ENCODE measurements at places on chromosomes 13 and 19.

DNA sequence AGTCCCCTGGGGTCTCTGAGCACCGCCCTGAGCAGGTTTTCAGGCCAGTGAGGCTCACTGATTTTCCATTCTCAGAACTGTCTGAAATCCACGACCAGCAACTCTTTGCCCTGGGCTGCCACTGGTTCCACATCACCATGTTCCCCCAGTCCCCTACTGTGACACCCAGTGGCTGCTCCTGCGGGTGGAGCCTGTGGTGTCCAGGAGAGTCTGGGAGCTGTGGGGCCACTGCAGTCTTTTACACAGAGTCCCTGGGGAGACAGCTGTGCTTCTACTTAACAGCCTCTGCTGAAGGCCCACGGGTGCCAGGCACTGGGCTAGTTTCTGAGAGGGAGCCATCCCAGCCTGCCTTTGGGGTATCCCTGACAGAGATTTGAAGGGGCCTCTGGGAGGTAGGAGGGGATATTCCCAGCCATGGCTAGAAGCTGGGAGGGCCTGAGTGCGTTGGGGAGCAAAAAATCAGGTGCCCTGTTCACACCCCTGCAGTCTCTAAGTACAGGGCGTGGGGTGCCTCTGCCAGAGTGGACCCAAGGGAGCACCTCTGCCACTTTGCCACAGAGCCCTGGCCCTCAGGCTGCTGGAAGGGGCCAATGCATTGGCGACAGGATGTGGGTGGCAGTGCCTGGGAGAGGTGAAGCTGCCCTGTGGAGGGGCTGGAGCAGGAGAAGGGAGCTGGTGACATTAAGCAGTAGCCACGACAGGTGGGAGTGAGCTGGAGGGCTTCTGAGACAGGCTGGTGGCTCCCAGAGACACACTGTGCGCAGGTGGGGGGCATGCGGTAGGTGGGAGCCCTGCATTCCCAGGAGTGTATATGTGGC, 200.2 kb upstream of the ZNF536 start:
- DNase-seq: no peak

DNA sequence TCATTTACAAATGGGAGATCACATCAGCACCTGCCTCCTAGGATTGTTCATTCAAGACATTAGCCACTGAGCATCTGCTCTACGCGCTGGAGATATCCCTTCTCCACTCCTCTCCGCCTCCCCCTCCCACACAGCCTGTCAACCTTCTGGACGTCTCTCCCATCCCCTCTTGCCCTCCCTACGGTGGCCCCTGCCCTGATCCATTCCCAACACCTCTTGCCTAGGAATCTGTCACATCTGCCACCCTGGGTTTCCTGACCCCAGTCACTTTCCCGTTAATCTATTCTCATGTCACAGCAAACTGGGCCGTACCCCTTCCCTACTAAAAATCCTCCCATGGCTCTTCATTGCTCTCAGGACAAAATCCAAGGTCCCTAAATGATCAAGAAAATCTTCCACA, 10.3 kb downstream of the DYRK1B start:
- DNase-seq: no peak

DNA sequence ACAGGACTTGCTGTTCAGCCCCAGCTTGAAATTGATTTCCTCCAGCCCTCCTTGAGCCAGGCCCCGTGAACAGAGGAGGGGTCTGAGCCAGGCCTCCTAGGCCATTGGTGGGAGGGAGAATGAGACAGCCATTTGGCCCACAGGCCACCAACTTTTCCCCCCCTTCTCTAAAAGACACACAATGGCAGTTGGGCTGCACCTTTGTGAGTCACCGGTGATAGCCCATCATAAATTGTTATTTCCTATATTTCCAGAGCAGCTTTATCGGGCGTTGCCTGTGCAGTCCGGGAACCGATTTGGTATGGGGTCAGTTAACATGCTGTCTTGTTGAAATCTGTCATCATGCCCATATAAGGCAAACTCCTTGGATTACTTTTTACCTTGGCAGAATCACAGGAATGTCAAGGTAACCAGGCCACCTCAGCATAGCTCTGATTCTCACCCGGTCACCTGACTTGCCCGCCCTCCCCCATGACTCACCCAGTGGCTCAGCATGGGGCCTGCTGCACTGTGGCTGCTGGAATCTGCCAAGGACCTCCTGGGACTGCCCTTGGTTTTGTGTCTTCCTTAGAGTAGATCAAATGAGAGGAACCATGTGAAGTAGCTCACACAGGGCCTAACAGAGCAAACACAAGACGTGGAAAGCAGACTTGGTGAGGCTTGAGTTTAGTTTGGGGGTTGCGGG, 36.1 kb downstream of the ACTN4 start:
- peak; percentile 74 for DNase-seq

DNA sequence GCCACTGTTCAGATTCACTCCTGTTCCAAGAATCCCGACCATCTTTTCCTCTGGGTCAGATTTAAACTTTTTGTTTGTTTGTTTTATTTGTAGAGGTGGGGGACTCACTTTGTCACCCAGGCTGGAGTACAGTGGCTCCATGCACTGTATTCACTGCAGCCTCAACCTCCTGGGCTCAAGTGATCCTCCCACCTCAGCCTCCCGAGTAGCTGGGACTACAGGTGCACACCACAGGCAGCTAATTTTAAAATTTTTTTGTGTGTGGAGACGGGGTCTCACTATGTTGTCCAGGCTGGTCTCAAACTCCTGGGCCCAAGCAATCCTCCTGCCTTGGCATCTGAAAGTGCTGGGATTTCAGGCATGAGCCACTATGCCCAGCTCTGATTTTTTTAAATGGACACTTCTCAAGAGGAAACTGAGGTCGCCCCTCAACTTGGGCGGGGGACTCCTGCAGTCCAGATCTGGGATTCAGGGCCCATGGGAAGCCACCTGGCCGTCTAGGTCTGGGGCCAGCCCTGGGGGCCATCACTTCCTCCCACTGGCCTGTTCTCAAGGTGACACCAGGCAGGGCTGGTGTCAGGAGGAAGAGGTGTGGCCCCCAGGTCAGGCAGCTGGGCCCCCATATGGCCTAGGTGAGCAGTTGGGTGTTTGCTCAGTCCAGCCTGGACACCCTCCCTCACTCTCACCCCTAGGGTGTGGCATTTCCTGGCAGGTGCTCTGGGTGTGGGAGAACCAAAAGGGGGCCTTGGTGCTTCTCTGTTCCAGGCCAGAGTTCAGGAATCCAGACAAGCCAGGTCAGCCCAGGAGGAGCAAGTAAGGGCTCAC, 1.3 kb downstream of the B3GNT3 start:
- DNase-seq: no peak

DNA sequence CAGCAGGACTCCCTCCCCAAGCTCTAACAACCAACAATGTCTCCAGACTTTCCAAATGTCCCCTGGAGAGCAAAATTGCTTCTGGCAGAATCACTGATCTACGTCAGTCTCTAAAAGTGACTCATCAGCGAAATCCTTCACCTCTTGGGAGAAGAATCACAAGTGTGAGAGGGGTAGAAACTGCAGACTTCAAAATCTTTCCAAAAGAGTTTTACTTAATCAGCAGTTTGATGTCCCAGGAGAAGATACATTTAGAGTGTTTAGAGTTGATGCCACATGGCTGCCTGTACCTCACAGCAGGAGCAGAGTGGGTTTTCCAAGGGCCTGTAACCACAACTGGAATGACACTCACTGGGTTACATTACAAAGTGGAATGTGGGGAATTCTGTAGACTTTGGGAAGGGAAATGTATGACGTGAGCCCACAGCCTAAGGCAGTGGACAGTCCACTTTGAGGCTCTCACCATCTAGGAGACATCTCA, 6.2 kb upstream of the CEACAM5 start:
- DNase-seq: no peak
